ENCODE measurements at places on chromosomes 12 and 14.

DNA sequence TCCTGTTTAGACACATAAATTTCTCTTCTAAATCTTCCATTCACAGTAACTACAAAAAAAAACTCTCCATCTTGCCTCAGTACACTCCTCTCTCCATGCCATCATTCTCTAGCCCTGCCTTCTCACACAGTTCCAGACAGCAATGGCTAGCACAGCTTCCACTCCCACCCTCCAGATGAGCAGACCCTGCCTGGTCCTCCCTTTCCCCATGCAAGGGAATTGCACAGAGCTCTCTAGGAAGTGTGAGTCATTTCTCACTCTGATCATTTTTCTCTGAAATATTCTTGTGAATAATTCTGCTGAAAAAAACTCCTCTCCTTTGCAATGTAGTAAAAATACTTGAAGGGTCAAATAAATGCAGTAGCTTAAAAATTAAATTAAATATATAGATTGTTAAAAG, 170.6 kb downstream of the BMP4 start:
- no peak for DNase-seq

- no peak for DNase-seq
Observed at GRCh38 chr14:48914382-48914781, 671.8 kb downstream of the RPS29 start.

- no peak for DNase-seq
Observed at GRCh38 chr12:233615-233968, 19.6 kb upstream of the SLC6A12 start.

DNA sequence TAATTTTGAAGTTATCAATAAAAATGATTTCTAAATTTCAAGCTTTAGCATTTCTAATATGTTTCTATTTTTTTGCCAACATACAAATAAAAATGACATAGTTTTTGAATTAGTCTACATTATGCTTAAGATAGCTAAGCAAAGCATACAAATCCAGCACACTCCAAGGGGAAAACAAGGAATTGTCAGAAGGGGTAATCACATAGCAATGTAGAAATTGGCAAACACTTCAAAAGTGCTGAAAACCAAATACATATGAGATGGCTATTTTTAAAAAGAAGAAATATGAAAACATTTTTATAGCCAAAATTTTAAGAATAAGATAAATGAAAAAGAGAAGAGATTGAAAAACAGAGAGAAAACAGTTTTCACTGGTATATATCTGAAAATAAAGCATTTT, 308.0 kb downstream of the SLC6A15 start:
- no peak for DNase-seq

- no peak for DNase-seq
Observed at GRCh38 chr14:46487582-46488350, 163.8 kb downstream of the RPL10L start.

GRCh38 chr12:62008703-62009102, 251.5 kb upstream of the USP15 start:
- no peak for DNase-seq

GRCh38 chr12:119817546-119818343, 59.4 kb downstream of the CIT start:
- no peak for DNase-seq

GRCh38 chr12:39010406-39010805, 105.0 kb upstream of the CPNE8 start:
- no peak for DNase-seq

GRCh38 chr12:96420277-96420835, 20.1 kb upstream of the CDK17 start:
- DNase-seq, result no peak

DNA sequence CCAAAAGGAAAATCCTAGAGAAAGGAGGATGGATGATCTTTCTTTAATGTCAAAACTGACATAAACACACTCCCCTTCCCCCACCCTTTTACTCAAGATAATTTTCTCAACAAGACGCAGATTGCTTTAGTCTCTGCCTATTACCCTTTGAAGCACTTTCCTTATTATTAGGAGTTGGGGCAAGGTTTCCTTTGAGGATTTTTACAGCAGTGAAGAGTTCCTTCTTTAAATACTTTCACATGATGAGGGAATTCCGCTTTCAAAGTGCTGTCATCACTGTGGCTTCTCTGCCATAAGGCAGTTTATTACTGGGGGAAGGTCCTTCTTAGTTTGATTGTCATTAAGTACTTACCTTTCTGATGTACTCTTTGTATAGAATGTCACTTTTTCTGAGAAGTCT, 172.1 kb downstream of the MSRB3 start:
- no peak for DNase-seq

DNA sequence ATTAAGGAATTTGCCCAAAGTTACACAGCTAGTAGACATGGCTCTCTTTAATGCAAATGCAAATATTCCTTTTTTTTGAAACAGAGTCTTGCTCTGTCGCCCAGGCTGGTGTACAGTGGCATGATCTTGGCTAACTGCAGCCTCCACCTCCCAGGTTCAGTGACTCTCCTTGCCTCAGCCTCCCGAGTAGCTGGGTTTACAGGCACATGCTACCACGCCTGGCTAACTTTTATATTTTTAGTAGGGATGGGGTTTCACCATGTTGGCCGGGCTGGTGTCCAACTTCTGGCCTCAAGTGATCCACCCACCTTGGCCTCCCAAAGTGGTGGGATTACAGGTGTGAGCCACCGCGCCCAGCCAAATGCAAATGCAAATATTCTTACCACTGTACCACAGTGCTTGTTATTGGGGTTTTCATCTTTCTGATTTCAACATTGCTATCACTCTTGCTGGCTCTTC, 24.5 kb upstream of the HIGD1C start:
- DNase-seq, result no peak

- DNase-seq, result no peak
Observed at GRCh38 chr14:94322648-94323570, at the start of gene SERPINA6. Gene SERPINA6, minus strand, starts transcription at chr14:94323336. Its CDS starts 8,688 bp downstream, at chr14:94314648.

DNA sequence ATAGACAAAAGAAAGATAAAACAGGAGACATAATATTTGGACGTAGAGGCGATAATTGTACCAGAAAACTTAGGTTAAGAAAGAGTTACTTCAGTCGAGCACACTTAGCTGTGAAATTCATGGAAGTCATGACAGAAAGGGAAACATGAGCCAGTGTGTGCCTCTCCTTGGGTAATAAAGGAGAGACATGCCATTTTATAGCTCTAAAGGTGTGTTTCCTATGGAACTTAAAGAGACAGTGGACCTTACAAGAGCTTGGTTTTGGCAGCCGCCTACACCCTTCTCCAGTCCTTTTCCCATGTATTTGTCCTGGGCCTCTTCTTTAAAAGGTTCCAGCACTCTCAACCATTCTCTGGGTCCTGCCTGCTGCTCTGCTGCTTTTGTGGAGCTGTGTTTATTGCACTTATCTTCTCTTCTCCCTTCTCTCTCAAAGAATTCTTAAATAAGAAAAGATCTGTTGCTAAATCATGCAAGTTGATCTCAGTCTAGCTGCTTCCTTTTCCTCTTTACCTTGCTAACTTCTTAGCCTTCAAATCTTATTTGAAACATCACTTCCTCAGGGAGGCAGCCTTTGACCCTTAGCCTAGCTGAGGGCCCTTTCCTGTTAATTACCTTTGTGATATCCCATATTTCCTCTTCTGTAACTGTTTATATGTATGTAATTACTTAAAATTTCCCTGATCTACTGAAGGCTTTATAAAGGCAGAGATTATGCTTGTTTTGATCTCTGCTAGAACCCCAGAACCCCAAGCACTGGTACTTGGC, 81.8 kb upstream of the EVL start:
- DNase-seq, result no peak

GRCh38 chr14:29741909-29742401, 185.7 kb downstream of the PRKD1 start:
- no peak for DNase-seq

GRCh38 chr12:118145113-118145797, 9.3 kb downstream of the PEBP1 start:
- no peak for DNase-seq

GRCh38 chr12:49462083-49462744, 76.6 kb upstream of the KCNH3 start:
- DNase-seq, result no peak

DNA sequence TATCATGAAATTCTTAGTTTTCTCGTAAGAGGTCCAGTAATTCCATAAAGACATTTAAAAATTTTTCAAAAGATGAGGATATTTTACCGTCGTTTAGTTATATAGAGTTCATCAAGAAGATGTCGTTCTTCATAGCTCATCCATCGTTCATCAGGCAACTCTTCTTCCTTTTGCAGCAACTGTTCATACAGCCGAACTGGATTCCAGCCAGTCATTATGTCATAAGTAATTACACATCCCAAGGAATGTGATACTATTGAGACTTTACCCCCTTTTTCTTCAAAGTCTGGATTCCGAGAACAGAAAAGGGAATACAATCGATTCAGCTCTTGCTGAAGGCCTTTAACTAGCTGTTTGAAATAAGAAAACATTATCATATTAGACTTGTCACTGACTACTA, 90.3 kb downstream of the DDHD1 start:
- DNase-seq, result no peak

DNA sequence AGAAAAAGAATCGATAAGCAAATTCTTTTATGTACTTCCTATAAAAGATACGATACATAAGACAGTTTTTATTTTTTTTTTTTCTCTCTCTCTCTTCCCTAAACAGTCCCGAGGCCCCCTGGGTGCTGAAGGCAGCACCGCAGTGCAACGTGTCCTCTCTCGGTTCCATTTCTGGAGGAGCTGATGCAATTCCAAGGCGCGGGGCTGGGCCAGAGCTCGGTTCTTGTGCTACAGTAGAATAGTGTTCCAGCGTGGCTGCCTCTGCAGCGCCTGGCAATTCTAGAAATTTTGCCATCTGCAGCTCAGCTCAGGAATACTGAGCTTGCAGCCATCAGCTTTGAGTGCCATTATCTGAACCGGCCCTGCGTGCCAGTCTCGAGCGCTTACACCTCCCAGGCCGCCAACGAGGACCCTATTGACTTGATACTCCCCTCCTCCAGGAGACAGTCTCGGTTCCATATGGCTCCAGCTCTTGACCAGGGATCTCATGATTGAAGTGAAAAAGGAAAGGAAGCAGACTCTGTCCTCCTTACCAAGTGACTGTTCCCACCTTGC, 630 bp downstream of the ALDH1L2 start:
- DNase-seq, result no peak

- DNase-seq, result no peak
Observed at GRCh38 chr12:40315375-40315774, 90.6 kb downstream of the LRRK2 start.

DNA sequence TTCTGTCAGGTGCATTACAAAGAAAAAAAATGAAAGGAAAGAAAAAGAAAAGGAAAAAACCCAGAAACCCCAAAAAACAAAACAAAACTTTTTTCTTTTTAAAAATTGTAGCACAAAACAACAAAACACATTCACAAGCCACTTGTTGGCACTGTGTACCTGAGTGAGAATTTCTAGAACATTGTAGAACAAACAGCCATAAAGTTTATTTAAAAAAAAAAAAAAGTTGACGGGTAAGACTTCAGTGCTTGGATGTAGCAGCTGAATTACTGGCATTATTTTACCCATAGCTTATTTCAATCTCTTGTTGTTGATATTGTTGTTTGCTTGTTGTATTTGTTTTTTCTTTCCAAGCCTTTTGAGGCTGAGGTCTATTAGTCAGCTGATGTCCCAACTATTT, 415.8 kb downstream of the SOX5 start:
- no peak for DNase-seq

GRCh38 chr12:121805171-121806008, 1.6 kb downstream of the SETD1B start:
- no peak for DNase-seq

- DNase-seq, result no peak
Observed at GRCh38 chr12:76432733-76433132, 84.5 kb upstream of the BBS10 start.

DNA sequence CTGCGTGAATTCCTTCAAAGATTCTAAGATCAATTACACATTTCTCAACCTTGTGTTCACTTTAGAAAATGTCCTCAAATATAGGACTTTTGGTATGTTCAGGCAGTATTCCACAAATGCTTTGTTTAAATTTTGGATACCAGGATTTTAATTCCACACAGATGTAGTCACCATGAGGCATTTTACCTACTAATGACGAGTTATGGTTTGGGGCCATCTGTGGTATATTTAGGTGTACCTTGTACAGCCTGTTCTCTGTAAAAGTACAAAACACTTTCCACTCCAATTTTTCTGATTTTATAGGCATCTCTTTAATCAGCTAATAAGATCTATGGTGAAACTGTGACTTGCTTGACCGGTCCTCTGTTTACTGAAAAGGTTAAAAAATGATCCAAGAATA, 275.7 kb upstream of the PRICKLE1 start:
- DNase-seq, result no peak

DNA sequence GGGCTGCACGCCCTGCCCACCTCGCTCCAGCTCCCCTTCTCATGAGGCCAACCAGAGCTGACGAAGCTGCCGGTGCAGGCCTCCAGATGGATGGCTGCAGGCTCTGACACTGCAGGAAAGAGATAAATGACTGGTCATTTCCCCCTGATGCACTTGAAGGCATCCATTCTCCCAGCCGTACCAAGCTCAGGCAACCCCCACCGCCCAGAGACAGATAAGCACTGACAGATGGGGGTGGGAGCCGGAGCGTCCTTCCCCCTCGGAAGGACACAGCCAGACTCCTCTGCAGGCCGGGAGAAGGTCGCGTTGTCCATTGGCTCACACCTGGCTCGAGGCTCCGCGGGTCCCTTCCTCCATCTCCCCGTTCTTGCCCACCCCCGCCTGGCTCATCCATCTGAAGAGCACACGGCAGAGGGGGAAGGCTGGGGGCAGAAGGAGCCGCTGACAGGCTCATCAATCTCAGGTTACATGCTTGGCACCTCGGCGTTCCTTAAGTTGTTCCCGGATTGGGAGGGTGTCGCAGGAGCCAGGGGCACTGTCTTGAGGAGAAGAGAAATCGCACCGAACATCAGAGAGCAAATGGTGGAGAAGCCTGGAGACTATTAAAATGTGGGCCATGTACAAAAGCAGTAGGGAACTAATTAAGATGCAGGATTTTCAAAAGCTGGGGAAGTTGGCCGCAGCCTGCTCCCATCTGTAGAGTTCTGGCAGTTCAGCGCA, 151.6 kb downstream of the DPF3 start:
- DNase-seq, result no peak

DNA sequence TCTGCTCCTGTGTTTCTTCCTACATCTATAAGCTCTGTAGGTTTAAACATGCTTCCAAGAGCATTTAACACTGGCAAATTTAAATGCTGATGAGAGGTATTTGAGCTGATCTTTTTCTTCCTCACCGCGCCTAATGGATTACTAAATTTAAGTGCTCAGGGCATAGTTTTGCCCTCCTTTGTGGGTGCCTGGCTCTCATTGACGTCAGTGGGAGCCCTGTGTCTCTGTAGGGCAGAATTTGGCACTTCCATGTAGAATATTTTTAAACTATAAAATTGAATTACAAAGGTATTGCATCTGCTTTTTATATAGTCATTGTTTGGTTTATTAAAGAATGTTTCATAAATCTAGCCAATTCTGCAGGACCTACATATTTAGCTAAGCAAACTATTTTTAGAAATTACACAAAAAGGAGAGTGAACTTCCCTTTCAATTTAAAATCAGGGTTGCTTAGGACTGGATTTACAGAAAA, 444.8 kb downstream of the AEBP2 start:
- no peak for DNase-seq
